ENCODE measurements at places on chromosomes 2 and 18. TPM values are rescaled to one million over a fixed set of nuclear protein-coding genes. Genes with fewer than 3 reads are reported as not detected.

DNA sequence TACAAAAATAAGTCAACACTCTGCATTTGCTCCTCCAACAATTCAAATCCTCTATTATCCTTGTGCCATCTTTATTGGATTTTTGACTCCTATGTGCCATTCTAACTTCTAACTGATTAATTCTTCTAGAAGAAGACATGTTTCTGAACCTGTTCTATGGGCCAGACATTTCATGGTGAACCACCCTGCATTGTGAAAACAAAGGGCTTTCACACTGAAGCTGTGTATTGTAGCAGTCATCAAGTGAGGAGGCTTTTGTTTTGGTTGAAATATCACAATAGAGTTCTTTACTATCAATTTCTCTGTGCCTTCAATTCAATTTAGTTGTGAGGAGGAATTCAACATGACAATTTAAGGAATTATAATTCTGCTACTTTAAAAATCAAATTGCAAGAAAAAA, 357.9 kb downstream of the PLCL1 start:
- H3K4me1 ChIP-seq = no peaks in the 10 kb centered on the region
- H3K27ac ChIP-seq = no peak overlapping the region
- DNase-seq = no peak
- H3K4me3 ChIP-seq = no peak overlapping the region
- H3K36me3 ChIP-seq = no peaks in the 10 kb centered on the region
- peaks cover 24% of the 10 kb centered on the region for H3K27me3 ChIP-seq

DNA sequence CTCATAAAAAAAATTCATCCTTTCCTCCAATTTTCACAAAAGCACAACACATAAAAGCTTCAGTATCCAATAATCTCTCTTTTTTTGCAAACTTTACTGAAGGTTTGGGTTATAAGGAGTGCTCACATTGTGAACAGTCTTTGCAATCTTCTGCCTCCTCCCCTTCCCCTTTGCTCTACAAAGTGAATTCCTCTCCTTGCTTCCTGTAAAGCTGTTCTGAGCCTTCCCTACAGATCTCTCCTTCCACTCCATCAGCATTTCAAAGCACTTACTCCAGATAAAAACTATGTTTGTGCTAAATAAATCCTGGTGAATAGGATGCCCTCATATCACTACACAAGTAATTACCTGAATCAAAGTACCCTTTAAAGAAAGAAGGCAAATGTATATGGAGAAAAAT, 4.6 kb upstream of the PDK1 start:
- H3K27me3 ChIP-seq = no peaks in the 10 kb centered on the region
- no peak overlapping the region for H3K4me3 ChIP-seq

- no peak for DNase-seq
- H3K4me3 ChIP-seq = no peak overlapping the region
- H3K36me3 ChIP-seq = no peaks in the 10 kb centered on the region
- H3K27ac ChIP-seq = no peak overlapping the region
- no peaks in the 10 kb centered on the region for H3K27me3 ChIP-seq
Observed at GRCh38 chr2:49271060-49271606, 116.8 kb upstream of the FSHR start.

GRCh38 chr2:173734797-173735196, 230.4 kb downstream of the SP3 start:
- H3K4me1 ChIP-seq = no peaks in the 10 kb centered on the region
- H3K27ac ChIP-seq = no peak overlapping the region
- H3K27me3 ChIP-seq = no peaks in the 10 kb centered on the region

DNA sequence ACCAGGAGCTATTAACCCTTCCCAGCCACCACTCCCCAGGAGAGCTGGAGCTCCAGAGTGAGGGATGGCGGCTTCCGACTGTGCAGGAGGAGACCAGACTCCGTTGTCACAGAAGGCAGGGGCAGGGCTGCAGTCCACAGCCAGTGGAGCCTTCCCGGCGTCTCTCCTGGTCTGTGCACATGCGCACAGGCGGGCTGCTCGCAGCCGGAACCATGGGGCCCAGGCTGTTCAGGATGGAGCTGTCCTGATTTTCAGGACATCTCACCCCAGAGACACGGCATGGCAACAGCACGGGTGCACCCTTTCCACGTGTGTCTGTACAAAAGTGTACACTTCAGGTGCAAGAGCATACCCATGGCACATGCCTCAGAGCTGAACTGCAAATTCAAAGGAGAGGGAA, 28.9 kb downstream of the EIPR1 start:
- H3K36me3 ChIP-seq = peaks cover 12% of the 10 kb centered on the region
- no peaks in the 10 kb centered on the region for H3K27me3 ChIP-seq
- H3K4me1 ChIP-seq = no peaks in the 10 kb centered on the region
- no peak for DNase-seq
- no peak overlapping the region for H3K27ac ChIP-seq

The CTLA4 gene
- total RNA-seq = not detected

The IL1RL1 gene
- total RNA-seq = 4.9 TPM

The TRIB2 gene
- total RNA-seq = 35.2 TPM

The FOXD4L1 gene
- 0.33 TPM for total RNA-seq

The RSAD2 gene
- total RNA-seq = 2.1 TPM

The REG1A gene
- total RNA-seq = not detected

The EPHA4 gene
- total RNA-seq = 3.3 TPM

Measured in PC-3 (cell line).